NCI-H1436 (cell line): ENCODE measurements at places on chromosomes 3 and 15.
A peak's percentile ranks its signal among the peaks of the same experiment; 100 is the strongest.

GRCh38 chr3:187968883-187969580 is 184.9 kb upstream of the LPP start:
- no peak for DNase-seq

GRCh38 chr3:170344971-170345370 is 12.5 kb upstream of the SKIL start:
- no peak for DNase-seq

DNA sequence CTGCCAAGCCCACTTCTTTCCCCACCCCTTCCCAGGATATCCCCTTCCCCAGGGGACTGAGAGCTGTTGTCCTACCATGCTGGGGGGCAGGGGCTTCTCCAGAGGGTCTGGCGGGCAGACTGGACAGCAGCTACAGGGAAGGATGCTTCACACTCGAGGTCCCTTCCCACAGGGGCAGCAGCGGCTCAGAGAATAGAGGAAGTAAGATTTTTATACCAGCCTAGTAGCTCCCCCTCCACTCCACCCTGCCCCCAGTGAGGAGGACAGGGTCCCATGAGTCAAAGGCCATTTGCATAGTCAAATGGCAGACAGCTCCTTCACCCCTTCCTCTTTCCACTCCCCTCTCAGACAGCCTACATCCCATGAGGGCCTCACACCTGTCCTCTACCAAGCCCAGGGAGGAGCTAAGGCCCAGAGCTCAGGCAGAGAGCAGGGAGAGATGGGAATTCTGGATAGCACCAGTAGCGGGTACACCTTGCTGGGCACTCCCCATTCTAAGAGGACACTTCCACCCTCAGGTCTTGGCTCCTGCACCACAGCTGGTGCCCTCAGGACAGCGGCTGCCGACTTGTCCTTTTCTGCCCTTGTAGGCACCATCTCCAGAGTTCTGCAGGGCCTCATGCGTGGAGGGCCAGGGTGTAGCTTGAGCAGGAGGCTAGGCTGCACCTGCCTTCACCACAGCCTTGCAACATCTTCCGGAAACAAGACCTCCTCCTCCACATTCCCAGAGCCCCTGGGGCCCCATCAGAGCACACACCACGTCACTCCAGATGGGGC is at the start of gene TLR9:
TSS of gene TLR9 (minus strand) at position 194 of the 777 bp plus-strand sequence. CDS start at position 78, 116 bp downstream.
- peak; percentile 38 for DNase-seq

DNA sequence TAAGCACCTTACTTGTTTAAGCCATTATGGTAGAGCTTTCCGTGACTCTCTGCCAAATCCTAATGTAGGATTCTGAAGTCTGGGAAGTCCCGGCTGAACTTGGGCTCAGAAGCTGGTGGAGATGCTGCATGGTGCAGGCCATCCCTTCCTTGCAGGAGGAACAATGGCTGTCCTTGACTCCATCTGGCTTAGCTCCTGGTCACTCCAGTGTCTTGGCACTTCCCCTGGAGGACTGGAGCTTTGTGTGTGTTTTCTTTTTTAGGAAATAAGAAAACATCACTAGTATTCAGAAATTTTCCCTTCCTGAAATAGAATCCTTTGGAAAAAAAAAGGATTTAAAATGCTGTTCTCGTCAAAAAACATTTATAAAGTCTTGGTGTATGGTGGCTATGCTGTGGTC is 209.3 kb upstream of the ROPN1 start:
- no peak for DNase-seq

DNA sequence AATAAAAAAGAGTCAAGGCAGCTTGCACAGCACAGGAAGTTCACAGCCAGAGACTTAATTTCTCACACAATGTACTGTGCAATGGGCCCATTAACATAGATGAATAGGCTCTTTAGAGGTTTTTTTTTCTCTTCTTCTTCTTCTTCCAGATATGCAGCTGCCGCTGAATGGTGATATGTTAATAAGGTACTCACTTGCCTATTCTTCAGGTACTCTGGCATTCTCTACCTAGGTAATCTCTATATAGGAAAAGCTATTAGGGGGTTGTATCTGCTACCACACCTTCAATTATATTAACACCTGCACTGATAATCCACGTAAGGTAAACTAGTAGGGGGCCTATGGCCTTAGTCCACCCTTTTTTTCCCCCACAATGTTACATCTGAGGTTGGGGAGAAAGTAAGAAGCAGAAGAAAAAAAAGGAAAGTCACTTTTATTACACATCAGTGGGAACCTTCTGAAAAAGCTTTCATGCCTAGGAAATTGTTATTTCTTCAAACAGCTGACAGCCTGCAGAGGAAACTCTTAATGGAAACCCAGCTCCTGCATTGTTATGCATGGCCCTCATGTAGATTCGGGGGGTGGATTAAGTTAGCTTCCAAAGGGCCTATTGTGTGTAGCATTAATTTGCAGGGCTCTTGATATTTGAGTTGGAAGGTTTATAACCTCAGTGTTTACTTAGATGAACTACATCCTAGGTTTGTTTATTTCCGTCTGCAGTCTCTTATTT is 525.5 kb downstream of the ZIC1 start:
- peak; percentile 90 for DNase-seq

DNA sequence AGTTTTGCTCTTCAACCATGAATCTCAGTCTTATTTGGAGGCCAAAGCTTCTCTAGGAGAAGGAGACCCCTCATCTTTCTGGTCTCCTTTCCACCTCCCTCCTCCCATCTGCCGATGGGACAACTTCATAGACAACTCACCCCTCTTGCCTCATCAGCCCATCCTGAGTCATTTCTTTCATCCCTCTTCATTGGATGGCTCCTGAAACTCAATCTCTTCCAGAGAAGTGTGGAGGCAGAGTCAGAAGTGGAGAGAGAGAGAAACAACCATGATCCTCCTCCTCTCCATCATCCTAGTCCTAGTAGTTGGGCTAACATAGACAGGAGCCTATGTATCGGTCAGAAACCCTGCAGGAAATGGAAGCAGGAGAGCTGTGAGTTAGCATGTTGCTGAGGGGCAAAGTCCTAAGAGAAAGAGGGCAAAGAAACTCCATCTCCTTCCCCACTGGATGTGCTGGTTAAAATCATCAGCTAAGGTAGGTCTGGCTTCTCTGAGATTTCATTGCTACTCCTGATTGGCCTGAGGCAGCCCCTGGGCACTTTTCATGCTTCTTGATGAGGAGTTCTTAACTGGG is 21.3 kb upstream of the HCN4 start:
- DNase-seq = no peak

GRCh38 chr15:58410353-58410752 is 21.4 kb upstream of the LIPC start:
- DNase-seq = peak; percentile 18

DNA sequence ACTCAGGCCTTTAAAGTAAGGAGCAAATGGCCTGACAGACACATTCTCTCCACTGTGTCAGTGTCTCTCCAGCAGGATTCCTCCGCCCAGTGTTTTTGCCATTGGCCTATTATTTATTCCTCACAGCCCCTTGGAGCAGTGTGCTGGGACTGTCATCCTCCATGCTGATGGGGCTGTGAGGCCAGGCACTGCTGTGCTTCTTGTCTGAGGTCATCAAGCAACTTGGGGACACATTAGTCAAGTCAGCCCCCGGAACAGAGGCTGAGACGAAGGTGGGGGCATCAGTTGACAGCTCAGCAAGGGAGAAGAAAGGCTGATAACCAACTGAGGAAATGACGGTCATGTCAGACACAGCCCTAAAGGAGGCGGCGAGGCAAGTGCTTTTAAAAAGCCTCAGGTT is 67.4 kb downstream of the XXYLT1 start:
- no peak for DNase-seq

DNA sequence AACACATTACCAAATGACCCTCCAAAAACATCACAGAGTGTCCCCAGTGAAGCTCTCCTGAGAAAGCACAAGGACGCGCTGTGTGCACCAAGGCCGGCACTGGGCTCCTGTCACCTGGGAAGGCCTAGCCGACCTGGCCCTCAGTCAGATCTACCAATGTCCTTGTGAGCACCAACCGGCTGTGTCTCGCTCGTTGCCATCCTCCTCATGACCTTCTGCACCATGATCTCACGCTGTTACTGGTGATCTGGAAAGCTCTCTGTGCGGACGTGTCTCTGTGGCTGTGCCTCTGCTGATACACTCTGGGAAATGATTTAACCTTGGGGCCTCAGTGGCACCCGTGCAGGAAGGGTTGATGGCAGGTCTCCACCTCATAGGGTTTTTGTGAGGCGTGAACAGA is 24.2 kb downstream of the ZXDC start:
- no peak for DNase-seq

DNA sequence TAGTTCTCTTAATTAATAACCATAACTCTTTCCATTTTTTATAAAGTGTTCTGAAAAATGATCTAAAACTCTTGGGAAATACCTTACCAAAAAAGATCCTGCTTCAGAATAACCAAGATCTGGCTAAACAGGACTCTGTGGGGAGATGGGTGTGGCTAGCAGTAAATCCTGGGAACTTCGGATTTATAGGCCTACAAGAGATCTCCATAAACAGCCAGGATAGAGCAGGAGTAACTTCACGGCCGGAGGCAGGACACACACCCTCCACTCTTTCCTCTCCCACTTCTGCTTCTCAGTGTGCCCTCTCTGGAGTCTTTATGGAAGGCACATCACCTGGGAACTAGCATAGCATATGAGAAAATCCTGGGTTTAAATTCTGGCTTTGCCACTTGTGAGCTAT is 309.4 kb upstream of the SOX2 start:
- no peak for DNase-seq

DNA sequence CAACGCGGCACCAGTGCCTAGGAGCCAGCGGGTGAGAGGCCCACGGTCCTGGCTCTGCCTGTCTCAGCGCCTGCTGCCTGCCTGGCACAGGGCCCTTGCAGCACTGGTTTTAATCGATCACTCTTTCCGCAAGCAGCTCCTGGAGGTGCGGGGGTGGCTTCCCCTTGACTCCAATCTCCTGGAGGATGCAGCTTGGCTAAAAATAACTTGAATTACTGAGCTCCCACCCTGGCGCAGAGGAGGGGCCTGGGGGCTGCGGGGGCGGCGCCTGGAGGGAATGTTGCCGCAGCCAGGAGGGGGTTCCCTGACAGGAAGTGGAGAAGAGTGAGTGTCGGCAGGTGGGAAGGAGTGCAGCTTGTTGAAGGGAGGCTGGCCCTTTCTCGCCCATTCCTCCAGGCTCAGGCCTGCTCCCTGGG is 9.9 kb upstream of the RPL29 start:
- DNase-seq = no peak

DNA sequence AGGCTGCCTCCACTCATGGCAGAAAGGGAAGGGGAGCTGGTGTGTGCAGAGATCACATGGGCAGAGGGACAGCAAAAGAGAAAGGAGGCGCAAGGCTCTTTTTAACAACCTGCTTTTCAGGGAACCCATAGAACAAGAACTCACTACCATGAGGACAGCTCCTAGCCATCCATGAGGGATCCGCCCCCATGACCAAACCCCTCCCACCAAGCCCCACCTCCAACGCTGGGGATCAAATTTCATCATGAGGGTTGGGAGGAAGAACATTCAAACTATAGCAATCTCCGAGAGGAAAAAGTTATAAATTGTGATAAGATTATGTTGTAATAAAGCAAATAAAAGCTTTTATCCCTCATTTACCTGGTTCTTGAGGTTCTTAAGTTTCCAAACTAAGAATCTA is 84.7 kb upstream of the LMCD1 start:
- no peak for DNase-seq

DNA sequence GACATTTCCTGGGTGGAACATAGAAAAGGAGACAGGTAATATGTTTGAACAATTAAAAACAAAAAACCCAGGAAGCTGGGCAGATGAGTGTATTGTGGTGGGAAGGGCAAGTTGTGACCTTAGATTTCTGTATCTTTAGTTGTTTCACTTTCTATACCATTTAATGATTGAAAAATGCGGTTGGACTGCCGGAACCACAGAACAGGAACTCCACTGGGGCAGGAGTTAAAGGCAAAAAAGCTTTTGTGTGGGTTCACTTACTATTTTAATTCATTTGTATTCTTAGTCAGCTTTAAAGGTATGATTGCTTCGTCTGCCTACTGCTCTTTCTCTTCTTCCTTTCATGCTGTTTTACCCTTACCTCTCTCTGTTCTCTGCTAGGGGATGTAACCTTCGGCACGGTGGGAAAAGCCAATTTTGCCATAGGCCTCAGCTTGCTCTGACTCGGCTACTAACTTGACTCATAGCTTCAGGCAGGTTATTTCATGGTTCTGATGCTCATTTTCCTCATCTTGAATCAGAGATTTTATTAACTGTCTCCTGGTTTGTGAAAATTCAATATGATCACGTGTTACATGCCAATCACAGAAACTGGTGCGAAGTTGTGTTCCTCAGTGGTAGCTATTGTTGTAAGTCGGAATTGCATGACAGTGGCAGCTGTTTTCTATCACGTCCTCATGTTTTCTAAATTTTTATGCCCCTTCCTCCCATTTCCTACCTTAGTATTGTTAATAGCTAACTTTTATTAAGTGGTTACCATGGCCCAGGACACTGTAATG is 1.6 kb upstream of the MCTP2 start:
- DNase-seq = no peak

GRCh38 chr3:155512867-155513261 is 219.4 kb upstream of the STRIT1 start:
- DNase-seq = no peak

GRCh38 chr3:106184540-106185457 is 316.0 kb upstream of the CBLB start:
- DNase-seq = no peak

GRCh38 chr3:191236646-191237045 is 37.6 kb downstream of the OSTN start:
- DNase-seq = no peak

DNA sequence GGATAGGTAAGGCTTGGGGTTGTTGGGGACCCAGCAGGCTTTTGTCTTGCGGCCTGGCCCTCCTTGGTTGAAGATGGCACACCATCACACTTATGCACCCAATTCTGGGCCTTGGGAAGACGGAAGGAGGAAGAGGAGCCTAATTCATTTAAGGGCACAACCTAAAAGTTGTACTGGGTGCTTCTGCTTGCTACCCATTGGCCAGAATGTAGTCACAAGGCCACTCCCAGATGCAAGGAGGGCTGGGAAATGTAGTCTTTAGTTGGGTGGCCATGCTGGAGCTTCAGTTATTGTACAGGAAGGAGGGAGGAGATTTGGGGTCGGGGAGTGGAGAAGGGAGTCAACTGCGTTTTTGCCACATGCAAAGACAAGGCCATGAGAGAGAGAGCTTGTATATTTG is 109.2 kb downstream of the TMEM266 start:
- no peak for DNase-seq

GRCh38 chr15:83764201-83764838 is 110.4 kb downstream of the ADAMTSL3 start:
- DNase-seq = no peak
